ENCODE measurements at places on chromosomes 13 and 19. TPM values are rescaled to one million over a fixed set of nuclear protein-coding genes. Genes with fewer than 3 reads are reported as not detected.

GRCh38 chr19:30148039-30148790 is 206.2 kb downstream of the URI1 start:
- DNase-seq: no peak

- peak; percentile 45 for DNase-seq
Observed at GRCh38 chr13:46121597-46122163, 16.8 kb upstream of the CPB2 start.

GRCh38 chr19:18444513-18444912 is 6.6 kb upstream of the ISYNA1 start:
- DNase-seq: no peak

- no peak for DNase-seq
Observed at GRCh38 chr19:57905258-57905657, 11.1 kb downstream of the ZNF417 start.

GRCh38 chr13:37273836-37274235 is 168.4 kb upstream of the CSNK1A1L start:
- DNase-seq: no peak

DNA sequence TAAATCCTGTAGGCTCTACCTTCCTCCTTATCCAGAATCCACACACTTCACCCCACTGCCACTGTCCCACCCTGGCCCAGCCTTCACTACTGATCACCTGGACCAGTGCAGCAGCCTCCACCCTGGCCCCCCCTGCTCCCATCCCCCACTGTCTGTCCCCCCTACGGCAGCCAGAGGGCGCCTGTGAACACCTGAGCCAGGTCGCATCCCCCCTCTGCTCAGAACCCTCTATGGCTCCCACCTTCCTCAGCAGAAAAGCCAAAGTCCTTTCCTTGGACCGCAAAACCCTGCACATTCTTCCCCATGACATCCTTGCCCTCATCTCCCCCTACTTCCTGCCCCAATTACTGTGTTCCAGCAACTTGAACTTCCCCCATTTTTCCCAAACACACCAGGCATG is 20.6 kb downstream of the ELAVL3 start:
- DNase-seq: no peak

- no peak for DNase-seq
Observed at GRCh38 chr13:45519493-45519892, 54.8 kb downstream of the COG3 start.

DNA sequence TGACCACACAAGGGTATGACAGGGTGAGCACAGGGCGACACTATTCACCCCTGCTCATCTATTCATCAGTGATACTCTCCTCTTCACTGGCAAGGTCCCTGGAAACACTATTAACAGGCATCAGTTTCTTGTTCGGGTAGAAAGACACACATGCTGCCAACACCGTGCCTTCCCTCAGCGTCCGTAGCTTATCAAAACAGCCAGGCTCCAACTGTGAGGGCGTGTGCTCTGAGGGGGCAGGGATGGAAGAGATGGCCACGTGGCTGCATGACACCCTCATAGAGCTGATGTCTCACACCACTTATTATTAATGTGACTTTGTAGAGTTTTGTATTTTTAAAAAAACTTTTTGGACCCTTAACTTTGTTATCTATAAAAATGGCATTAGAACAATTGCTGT is 160.3 kb downstream of the ITGBL1 start:
- no peak for DNase-seq

DNA sequence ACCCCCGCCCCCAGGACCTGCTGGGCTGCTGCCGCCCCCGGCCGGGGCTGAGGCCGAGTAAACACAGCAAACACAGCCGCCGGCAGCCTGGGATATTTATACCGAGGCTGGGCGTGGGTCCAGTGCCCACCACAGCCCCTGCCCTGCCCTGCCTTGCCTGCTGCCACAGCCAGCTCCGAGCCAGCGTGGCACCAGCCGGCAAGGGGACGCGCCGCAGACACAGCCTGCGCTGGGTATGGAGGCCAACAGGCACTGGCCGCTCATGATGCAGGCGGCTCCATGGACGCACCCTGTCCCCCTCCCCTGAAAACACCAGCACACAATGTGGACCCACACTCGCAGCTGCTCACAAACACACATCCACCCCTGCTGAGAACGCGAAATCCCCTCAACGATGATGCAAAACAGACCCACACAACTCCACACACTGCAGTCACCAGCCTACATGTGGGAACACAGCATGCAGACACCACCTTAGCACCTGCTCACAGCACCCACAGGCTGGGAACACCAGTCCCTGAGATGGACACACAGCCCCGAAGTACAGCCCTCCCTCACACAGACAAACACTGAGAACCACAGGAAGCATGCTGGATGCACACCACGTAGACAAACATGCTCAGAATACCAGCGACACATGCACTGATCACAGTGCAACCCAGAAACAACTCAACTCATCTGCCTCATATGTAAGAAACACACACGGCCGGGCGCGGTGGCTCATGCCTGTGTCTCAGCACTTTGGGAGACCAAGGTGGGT is 16.2 kb downstream of the CCDC97 start:
- peak; percentile 69 for DNase-seq

DNA sequence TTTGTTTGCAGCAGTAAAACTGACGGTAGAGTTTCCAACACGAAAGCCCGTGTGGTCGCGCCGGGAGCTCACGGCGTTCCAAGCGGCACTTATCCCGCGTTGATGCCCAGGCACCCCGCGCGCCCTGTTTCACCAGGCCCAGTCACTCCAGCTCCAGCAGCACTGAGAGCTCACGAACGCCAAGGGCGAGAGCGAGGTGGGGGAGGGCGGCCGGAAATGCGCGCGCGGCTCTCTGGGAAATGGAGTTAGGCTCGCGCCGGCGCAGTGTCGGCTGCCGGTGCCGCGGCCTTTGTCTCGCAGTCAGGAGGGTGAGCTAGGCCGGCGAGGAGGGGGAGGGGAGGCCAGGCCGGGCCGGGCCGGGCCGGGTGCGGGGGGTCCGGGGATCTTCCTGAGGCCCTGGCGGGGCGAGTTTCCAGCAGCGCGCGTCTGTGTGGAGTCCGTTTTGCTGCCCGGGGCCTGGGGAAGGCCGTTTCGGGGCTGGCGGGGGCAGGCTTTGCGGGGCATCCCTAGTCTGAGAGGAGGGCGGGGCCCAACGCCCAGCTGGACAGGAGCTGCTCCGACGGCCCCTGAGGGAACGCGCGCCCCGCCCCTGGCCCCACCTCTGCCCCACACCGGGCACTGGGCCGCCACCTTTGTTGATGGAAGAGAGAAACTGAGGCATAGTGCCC is at the start of gene ZNF135:
TSS of gene ZNF135 (plus strand) at position 280 of the 668 bp plus-strand sequence. CDS start 721 bp downstream, outside the sequence.
- peak; percentile 36 for DNase-seq

DNA sequence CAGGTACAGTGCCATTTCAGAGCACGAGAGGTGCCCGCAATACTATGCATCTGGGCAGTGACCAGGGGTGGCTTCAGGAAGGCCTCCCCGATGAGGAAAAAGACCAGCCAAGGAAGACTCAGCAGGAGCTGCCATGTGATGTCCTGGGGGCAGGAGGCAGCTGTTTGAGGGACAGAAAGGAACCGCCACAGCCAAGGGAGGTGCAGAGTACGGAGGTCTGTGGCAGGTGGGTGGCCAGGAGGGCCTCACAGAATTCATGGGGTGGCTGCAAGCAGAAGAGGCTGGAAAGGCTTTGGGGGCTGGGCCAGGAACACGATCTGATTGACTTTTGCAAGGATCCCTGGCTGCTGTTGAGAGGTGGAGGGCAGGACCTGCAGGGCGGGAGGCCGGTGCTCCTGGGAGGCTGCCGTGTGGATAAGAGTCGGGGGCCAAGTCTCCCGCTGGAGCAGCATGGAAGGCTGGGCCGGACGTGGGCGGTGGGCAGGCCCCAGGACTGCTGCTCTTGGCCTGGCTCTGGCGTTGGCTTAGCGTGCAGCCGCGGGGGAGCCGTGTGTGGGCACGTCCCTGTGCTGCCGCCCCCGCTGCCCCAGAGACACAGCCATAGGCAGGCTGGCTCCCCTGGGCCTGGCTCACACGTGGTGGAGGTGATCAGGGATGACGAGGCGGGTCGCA is 29.1 kb downstream of the CEBPA start:
- DNase-seq: no peak

DNA sequence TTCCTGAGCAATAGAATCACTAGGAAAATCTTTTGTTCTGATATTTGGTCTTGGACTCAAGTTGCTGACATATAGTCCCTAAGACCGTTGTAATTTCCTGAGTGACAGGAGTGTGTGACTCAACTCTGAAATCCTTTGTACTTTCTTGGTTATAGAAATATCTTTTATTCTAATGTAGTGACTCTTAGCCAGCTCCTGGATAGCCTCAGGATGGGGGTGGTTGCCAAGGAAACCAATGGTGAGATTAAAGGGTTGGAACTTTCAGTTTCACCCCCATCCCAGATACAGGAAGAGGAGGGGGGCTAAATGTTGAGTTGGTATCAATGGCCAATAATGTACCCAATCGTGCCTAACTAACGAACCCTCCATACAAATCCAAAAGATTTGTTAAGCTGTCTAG is 41.8 kb downstream of the MBD3L2B start:
- no peak for DNase-seq

DNA sequence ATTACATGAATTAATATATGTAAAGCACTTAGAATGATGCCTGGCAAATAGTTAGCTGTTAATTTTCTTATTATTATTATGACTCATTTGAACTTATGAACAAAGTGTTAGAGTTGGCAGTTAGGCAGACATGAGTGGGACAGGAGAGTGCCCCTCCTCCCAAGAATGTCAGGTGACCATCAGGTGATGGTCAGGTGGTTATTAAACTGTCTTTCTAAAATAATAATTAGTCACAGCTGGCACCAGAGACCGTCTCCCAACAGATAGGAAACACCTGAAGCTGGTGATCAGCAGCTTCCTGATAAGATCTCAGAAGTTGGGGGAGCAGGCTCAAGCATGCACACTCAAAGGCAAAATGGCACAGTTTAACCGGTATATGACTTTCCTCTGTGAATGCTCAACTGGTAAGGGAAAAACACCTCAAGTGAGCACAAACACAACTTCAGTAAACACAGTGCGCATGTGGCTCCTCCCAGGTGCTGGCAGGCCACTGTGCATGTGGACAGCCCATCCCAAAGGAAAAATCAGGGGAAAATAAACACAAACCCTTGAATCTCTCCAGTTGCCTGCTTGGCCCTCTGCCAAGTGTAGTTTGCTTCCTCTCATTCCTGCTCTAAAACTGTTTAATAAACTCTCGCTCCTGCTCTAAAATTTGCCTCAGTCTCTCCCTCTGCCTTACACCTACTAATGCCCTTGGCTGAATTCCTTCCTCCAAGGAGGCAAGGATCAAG is 54.0 kb downstream of the FLT1 start:
- no peak for DNase-seq

DNA sequence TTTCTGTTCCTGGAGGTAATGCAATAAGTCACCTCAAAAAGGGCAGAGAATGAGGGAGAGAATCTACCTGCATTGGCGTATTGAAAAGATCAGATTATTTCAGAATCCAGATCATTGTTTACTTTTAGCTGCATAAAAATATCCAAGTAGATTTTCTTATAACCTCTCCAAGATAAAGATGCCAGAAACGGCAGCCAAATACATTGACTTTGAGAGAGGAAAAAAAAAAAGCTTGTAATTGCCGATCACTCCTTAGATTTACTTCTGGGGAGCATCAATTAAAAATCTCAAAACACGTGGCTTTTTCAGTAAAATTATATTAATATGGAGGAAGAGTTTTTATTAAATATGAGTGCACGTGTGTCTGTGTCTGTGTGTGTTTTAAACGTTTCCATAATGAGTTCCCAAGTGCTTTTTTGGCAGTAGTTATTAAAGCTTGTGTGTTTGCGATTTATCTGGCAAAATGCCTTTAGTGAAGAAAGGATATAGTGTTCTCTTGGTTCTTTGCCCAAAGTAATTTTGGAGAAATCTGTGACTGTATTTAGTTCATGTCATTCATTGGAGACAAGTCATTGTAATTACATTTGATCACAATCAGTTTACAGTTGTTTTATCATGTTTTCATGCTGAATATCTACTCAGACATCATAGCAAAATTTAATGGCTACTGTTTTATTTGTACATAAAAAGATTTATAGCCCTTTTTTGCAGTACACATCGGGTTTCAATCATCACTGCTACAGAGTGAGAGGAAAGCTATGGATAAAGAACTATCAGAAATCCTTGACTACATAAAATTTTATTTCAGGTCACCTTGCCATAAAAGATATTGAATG is 176.1 kb downstream of the TM9SF2 start:
- DNase-seq: no peak

GRCh38 chr19:5078666-5079065 is 109.8 kb downstream of the KDM4B start:
- DNase-seq: no peak

DNA sequence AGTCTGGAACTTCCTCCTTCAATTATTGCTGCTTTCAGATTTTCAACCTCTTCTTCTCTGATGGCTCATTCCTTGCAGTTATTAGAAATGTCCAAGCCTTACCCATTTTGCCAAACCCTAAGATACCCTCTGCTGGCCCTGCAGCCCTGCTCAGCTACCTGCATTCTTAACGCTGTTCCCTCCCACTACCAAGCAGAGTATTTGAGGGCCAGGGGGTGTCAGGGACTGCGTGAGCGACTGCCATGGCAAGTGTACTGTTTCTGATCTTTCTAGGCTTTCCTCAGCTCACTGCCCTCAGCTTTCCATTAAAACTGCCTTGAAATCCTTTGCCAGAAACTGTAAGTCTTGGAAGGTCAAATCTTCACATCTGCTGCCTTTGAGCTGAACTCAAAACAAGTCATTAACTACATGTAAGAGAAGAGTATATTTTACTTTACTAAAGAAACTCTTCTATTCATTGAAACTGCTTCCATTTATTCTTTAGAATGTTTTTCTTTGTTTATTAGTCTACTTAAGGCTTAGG is 41.0 kb downstream of the HS6ST3 start:
- DNase-seq: no peak

DNA sequence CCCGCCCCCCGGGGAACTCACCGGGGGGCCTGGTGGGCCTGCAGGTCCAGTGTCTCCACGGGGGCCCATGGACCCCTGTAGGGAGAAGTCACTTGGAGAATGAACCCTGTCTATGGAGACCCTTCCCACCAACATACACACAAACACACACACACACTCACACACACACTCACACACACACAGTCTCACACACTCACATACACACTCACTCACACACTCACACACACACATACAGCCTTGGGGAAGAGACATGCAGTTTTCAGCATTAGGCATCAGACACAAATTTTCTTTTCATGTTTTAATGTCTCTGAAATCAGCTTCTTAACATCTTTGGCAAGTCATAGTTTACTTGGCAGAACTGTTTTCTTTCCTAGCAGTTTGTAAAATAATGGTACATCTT is 31.0 kb upstream of the OLFM2 start:
- DNase-seq: no peak

- peak; percentile 58 for DNase-seq
Observed at GRCh38 chr13:75876142-75877050, 240.3 kb downstream of the LMO7 start.

- DNase-seq: no peak
Observed at GRCh38 chr19:13885826-13886365, 9.0 kb downstream of the NANOS3 start.

GRCh38 chr19:5288347-5288739 is 52.3 kb downstream of the PTPRS start:
- no peak for DNase-seq

The PLK5 gene
- total RNA-seq: not detected

The DNAJB1 gene
- total RNA-seq: 58.9 TPM

The ZNF534 gene
- total RNA-seq: not detected

The NECTIN2 gene
- total RNA-seq: 183 TPM

The SLC7A9 gene
- 2.8 TPM for total RNA-seq

The ANKLE1 gene
- 1.1 TPM for total RNA-seq

The C5AR1 gene
- total RNA-seq: not detected

All from renal cortical epithelial cell (primary cell).